ENCODE measurements at places on chromosomes 3 and 15.

GRCh38 chr15:85793641-85794597 lies 806 bp downstream of the KLHL25 start:
- peak; percentile 29 for DNase-seq

GRCh38 chr15:65917407-65917756 lies 48.1 kb downstream of the RAB11A start:
- no peak for DNase-seq

DNA sequence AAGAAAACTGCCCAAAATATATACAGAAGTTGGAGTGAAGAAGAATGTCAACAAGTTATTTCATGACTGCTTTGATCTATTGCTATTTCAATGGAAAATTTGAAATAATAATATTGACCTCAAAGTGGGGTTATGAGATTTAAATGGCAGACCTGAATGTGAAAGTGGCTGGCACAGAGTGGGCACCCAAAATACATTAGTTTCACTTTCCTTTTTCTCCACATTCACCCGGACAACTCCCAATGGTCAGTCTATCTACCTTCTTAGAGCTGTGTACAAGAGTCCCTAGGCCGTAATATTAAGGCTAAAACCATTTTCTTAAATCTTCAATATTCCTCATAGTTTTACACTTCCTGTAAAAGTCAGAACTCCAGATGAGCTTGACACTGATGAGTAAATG lies 61.6 kb upstream of the ETV5 start:
- no peak for DNase-seq

GRCh38 chr15:92034227-92034626 lies 180.7 kb downstream of the SLCO3A1 start:
- no peak for DNase-seq

DNA sequence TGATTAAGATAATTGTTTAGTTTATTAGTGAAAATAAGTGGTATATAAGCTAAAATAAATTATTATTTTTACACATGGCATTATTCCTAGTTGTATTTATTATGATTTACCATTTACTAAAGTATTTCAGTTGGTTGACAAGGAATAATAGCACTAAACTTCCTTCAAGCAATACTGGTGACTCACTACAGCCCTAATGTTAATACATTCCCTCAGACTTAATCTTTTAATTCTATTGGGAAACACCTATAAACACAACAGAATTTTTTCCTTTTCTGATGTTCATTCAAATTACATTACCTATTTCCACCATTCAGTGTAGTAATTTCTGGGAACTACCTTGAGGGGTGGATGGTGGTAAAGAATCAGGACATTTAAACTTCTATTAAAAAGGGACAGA lies 264.0 kb downstream of the TIGIT start:
- no peak for DNase-seq

DNA sequence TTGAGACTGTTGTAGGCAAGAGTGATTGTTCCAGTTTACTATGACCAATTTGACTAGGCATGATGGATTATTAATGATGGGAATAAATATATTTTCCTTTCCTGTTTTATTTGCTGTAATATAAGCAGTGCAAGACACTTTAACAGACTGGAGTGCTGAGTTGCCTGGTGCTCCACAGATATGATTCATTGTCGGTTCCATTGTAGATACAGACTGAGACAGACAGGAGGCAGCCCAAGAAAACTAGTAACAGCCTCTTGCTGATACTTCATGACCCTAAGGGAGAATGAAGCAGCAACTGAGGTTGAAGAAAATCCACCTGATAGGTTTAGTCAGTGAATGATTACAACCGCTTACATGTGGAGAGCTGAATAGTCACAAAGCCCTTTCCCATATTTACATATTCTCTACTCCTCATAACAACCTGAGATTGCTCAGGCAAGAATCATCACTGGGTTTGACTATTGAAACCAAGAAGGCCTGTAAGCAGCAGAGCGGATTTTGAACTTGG lies 235.1 kb upstream of the TPRG1 start:
- DNase-seq: no peak

GRCh38 chr3:117479095-117479494 lies 769.5 kb downstream of the TUSC7 start:
- no peak for DNase-seq

- no peak for DNase-seq
Measured at GRCh38 chr3:160035757-160036156, 47.1 kb downstream of the IL12A start.

- DNase-seq: no peak
Measured at GRCh38 chr3:13783476-13783875, 96.4 kb downstream of the WNT7A start.

DNA sequence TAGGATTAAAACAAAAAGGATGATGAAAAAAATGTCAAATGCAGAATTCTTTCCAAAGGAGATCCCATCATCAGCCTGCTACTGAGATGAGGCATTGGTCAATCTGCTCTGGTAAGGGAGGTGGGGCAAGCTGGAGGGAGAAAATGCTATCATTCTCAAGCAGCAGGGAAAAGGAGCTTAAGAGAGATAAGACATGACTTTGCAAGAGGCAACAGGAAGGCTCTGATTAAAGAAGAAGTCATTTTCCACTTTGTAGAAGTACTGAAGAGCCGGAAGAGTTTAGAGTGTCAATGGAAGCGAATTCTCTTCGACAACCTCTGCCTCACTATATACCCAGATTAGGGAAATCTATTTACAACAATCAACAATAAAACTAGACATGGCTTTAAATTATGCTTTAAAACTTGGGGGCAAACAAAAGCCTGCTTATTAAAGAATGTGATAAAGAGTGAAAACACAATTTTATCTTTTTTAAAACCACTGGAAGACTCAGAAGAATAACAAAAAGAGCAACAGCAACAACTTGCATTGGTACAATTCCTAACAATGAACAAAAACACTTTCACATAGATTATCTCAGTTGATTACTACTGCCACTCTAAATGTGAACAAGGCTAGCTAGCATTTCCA lies 81.8 kb upstream of the NANOGP8 start:
- DNase-seq: peak; percentile 55

GRCh38 chr3:89116476-89116875 lies 9.1 kb downstream of the EPHA3 start:
- no peak for DNase-seq

GRCh38 chr15:63059573-63060216 lies 17.1 kb downstream of the TPM1 start:
- no peak for DNase-seq

- no peak for DNase-seq
Measured at GRCh38 chr3:122969585-122970469, 57.7 kb downstream of the SEMA5B start.

DNA sequence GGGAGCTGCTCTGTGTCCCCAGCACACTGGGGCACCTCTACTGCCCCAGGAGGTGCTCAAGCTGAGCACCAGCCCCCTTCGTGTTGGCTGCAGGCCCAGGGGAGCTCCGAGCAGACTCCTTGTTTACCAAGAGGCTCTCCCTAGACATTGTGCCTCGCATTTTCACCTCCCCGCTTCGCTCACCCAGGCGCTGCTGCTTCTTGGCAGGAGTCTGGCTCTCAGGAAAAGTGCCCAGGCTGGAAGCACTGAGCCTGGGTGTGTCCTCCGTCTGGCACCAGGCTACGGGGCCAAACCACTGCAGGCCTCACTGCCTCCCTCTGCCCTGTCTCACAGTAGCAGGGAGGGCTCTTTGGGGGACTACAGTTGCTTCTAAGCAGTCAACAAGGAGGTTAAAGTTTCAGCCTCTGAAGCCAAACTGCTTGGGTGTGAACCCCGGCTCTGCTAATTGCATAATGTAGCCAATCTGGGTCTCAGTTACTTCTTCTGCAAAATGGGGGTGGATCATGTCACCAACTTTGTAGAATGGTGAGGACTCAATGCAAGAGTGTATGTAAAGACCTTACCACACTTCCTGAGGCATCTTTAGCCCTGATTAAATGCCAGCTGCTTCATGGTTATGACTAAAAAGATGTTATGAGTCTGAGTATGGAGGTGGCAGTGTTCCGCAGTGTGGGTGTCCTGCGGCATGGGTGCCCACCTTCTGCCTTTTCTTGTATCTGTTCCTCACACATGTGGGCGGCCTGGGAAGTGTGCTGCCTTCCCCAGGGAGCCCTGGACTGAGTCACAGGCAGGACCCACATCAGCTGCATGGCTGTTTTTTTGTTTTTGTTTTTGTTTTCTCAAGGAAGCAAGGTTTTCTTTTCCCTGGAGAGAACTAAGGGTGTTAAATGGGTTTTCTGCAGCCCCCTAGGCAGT lies 88.9 kb downstream of the CLSTN2 start:
- no peak for DNase-seq

- DNase-seq: no peak
Measured at GRCh38 chr3:124812291-124813265, 74.6 kb downstream of the ITGB5 start.

DNA sequence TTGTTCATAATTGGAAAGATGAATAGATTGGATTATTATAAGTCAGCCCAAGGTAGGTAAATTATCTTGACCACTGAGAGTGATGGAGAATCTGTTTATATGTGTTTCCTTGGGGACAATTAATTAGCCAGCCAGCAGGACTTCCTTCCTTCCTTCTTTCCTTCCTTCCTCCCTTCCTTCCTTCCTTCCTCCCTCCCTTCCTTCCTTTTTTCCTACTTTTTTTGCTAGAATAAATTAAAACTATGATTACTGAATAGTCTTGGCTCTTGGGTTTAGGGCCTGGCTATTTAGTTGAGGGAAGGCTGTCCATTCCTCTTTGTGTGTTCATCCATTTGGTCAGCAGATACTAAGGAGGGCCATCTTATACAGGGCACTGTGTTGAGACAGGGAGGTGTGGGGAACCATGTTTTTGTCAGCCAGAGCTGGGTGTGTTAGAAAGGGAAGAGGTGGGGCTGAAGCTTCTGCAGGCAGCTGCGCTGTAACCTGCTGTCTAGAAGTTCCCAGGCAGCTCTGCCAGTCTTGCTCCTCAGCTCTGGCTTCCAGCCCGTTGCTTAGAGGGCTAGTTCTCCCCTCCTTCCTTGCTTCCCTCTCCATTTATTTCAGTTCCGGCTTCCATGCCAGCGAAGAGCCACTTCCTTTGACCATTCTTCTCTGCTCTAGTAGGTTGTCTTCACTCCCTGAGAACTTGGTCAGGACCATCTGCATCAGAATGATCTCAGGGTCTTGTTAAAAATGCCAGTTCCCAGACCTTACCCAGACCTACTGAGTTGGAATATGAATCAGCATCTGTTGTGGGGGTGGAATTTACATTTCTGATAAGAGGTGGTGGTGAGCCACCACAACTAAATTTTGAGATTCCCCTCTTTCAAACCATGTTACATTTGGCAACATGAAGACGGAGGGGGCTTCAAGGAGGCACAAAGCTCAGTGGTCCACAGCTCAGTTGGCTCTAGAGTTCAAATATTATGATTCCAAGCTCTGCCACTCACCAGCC lies 113.9 kb downstream of the DGKG start:
- no peak for DNase-seq

GRCh38 chr3:125078951-125079674 lies 23.3 kb upstream of the HEG1 start:
- DNase-seq: no peak

DNA sequence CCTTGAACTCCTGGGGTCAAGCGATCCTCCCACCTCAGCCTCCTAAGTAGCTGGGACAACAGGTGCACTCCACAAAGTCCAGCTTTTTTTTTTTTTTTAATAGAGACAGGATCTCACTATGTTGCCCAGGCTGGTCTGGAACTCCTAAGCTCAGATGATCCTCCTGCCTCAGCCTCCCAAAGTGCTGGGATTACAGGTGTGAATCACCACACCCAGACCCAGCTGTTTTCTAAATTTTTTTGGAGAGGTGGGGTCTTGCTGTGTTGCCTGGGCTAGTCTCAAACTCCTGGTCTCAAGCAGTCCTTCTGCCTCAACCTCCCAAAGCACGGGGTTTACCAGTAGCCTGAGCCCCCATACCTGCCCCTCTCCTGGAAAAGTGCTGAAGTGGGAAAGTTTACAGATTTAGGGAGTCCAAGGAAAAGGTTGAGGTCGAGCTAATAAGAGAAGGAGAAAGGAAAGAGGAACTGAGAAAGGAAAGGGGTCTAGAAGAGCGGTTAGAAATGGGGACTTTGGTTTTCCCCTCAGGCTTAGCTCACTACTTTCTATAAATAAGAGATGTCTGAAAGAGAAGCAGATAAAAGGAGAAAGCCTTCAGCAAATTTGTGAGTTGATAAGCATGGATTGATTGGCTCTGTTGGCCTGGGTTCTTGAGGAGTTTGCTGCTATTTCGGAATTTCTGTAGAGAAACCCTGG lies 23.6 kb downstream of the UBE2E1 start:
- no peak for DNase-seq

DNA sequence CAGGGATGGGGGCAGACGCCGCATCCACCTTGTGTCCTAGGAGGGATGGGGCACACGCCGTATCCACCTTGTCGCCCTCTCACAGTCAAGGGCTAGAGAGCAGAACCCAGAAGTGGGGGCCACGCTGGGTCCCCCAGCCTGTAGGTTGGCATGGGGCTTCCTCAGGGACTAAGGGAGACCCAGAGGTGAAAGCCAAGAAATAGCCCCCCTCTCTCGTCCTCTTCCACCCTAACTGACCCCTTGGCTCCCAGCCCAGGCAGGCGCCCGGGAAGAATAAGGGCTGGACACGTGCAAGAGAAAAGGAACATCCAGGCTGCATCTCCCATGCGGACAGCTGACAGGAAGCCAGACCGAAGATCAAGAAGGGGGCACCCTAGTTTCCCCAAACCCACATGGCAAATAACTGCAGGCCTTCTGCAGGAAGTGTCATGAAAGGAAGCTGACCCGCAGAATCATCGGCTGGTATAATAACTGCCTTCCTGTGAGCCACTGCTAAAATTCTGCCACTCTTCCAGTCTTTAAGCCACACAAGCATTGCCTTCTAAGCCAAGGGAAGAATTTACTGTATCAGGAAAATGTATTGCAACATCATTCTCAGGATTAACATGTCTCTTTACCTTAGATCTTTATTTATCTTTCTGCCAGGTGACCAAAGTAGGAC lies 38.5 kb upstream of the TFRC start:
- DNase-seq: no peak

GRCh38 chr3:152556731-152557254 lies 278.1 kb upstream of the P2RY1 start:
- DNase-seq: no peak

DNA sequence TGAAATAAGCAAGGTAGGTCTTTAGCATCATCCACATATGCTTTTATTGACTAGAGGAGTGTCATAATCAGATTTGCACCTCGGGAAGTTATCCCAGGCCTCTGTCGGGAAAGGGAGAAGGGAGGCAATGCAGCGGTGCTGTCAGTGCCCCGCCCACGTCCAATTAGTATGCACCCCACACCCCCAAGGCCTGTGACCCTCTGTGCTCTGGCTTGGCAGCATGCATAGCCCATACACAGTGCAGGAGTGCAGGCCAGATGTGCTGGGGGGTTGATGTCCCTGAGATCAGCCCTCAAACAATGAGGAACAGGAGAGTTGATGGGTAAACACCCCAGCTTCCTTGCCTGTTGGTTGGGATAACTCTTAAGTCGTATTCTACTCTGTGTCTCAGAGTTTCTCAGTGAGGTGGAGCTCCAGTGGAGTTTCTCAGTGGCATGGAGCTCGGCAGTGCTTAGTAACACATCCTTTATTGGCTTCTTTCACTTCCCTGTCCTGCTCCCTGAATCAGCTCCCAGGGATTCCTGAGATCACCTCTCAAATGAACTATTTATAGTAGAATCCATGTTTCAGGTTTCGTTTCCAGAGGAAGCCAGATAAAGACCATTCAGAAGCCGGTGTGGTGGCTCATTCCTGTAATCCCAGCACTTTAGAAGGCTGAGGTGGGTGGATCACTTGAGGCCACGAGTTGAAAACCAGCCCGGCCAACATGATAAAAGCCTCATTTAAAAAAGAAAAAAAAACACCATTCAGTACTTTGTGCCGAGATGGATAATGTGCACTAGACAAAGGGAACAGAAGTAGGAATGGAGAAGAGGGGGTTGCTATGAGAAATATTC lies 26.7 kb upstream of the NDUFB4 start:
- DNase-seq: no peak

Measured in WERI-Rb-1 (cell line).